ENCODE measurements at places on chromosomes 1 and 21.
A peak's percentile ranks its signal among the peaks of the same experiment; 100 is the strongest.

DNA sequence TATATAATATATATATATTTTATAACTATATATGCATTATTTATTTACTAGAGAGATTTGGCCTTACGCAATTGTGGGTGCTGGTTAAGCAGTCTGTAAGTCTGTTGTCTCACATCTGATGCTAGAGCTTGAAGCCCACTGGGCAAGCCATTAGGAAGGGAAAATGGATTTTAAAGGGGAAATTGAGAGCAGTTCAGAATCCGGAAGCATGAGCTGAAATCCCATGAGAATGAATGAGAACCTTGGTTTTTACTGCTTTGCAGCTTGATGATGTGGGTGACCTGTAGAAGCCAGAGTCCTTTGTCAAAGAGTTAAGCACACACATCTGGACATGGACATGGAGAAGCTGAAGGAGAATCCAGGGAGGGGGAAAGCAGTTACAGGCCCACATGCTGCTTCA, 220.8 kb upstream of the DAB1 start:
- H3K36me3 ChIP-seq = no peaks in the 10 kb centered on the region
- H3K27ac ChIP-seq = no peak overlapping the region
- DNase-seq = no peak
- H3K27me3 ChIP-seq = no peaks in the 10 kb centered on the region

DNA sequence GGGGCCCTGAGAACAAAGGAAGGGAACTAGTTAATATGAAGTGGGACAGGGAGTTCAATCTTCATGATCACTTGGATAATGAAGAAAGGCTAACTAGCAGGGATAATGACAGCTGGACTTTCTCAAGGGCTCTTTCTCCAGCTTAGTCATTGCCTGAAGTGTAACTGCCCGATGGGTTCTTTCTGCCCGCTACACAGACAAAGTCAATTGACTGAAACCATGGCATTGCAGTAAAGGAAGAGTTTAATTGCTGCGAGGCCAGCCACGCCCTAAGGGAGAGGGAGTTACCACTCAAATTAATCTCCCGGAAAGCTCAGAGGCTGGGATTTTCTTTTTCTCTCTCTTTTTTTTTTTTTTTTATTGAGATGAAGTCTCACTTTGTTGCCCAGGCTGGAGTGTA, 16.6 kb upstream of the SLC2A5 start:
- H3K27ac ChIP-seq = peak overlapping the region; percentile 51
- no peaks in the 10 kb centered on the region for H3K36me3 ChIP-seq
- H3K4me3 ChIP-seq = no peak overlapping the region
- DNase-seq = no peak
- peaks cover 70% of the 10 kb centered on the region for H3K4me1 ChIP-seq

DNA sequence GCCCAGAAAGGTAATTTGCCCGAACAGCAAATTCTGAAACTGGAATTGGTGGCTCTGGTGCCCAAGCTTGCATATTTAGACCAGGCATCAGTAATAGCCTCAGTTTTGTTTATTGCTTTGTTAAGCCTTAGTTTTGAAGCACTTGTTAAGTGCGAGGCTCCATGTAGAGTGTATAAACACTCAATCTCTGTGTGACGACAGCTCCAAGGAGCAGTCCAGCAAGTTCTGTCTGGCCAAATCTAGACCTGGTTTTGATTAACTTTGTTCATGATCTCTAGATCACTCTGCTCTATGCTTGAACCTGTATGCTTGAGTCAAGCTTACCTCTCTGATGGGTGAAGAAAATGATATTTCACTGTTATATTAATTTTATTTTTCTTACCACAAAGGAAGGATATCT, 37.4 kb downstream of the DOP1B start:
- H3K4me1 ChIP-seq = peaks cover 5% of the 10 kb centered on the region
- H3K27ac ChIP-seq = peak overlapping the region; percentile 84
- no peak overlapping the region for H3K4me3 ChIP-seq
- no peaks in the 10 kb centered on the region for H3K36me3 ChIP-seq
- no peaks in the 10 kb centered on the region for H3K27me3 ChIP-seq
- DNase-seq = no peak

- H3K27ac ChIP-seq = no peak overlapping the region
- peaks cover 3% of the 10 kb centered on the region for H3K36me3 ChIP-seq
- no peak for DNase-seq
- H3K4me3 ChIP-seq = no peak overlapping the region
- H3K27me3 ChIP-seq = no peaks in the 10 kb centered on the region
These were observed 37.9 kb upstream of the BATF3 start for GRCh38 chr1:212737559-212737958.

GRCh38 chr1:240100371-240100934, 8.8 kb downstream of the FMN2 start:
- no peak overlapping the region for H3K27ac ChIP-seq
- no peak for DNase-seq
- no peak overlapping the region for H3K4me3 ChIP-seq
- H3K36me3 ChIP-seq = no peaks in the 10 kb centered on the region
- no peaks in the 10 kb centered on the region for H3K4me1 ChIP-seq
- H3K27me3 ChIP-seq = peaks cover 3% of the 10 kb centered on the region

DNA sequence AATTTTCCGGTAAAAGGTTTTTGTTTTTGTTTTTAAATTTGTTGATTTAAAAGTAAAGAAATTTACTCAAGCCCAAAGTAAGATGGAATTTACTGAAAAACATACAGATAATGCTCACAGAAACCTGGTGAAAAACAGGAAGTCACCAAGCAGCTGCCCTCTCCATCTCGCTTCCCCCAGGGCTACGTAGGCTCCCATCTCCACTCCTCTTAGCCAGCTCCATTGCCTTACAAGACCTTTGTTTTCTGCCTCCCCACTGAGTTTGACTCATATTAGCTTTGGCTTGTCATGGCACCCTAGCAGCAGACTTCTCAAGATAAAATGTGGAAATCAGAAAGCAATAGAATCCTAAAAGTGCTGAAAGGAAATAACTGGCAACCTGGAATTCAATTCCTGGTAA, 57.9 kb downstream of the PHTF1 start:
- H3K36me3 ChIP-seq = no peaks in the 10 kb centered on the region
- H3K4me3 ChIP-seq = no peak overlapping the region
- DNase-seq = no peak
- H3K27me3 ChIP-seq = no peaks in the 10 kb centered on the region

DNA sequence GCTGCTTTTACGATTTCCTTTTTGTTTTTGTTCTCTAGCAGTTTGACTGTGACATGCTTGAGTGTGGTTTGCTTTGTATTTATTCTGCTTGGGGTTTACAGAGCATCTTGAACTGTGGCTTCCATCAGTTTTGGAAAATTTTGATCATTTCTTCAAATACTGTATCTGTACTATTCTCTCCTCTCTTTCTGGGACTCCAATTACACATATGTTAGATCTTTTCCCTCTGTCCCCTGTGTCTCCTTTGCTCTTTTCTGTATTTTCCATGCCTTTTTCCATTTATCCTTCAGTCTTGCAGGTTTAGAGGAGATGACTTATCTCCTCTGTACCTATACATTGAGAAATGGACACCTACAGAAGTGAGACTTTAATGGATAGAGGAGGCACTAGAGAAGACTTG, 31.7 kb downstream of the COQ8A start:
- no peak overlapping the region for H3K4me3 ChIP-seq
- H3K27ac ChIP-seq = no peak overlapping the region
- H3K36me3 ChIP-seq = peaks cover 52% of the 10 kb centered on the region
- H3K27me3 ChIP-seq = no peaks in the 10 kb centered on the region
- DNase-seq = no peak

GRCh38 chr1:30307182-30307581, 416.2 kb downstream of the MATN1 start:
- no peaks in the 10 kb centered on the region for H3K4me1 ChIP-seq
- no peaks in the 10 kb centered on the region for H3K36me3 ChIP-seq
- H3K27me3 ChIP-seq = no peaks in the 10 kb centered on the region
- H3K27ac ChIP-seq = no peak overlapping the region

DNA sequence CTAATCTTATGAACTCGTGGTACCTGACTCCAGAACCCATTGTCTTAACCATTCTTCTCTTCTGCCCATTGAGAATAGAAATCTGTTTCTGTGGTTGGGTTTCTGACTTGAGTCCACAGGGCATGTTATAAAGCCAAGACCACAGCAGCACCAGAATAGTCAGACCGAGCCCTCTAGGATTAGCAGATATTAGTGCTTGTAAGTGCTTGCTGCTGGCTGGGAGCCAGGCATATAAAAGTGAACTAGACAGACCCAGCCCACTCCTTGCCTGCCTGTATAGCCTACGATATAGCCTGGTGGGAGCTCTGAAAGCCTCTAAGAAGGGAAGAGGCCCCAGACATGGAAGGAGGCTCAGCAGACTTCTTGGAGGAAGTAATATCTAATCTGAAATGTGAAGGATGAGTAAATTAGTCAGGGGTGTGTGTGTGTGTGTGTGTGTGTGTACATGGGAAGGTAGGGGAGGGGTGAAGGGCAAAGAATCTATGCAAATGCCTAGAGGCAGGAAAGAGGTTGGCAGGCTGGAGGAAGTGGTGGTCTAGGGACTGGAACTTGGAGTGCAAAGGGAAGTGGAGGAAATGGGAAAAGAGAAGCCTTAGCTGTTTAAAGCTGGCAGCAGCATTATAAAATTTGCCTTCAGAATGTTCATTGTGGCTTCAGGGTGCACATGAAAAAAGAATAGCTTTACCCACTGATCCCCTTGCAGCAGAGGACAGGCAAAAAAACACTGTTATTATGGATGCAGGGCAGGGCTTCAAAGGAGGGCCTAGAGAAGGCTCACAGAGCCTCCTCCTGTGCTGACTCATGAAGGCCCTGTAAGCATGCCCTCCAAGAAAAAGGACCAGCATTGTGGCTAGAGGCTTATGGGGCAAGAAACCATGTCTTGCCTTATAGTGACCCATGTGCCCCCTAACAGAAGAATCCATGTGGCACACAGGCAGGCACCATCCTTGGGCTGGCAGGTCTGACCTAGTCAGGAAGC, 169.2 kb downstream of the LMX1A start:
- H3K36me3 ChIP-seq = no peaks in the 10 kb centered on the region
- no peak overlapping the region for H3K4me3 ChIP-seq
- H3K27me3 ChIP-seq = no peaks in the 10 kb centered on the region

DNA sequence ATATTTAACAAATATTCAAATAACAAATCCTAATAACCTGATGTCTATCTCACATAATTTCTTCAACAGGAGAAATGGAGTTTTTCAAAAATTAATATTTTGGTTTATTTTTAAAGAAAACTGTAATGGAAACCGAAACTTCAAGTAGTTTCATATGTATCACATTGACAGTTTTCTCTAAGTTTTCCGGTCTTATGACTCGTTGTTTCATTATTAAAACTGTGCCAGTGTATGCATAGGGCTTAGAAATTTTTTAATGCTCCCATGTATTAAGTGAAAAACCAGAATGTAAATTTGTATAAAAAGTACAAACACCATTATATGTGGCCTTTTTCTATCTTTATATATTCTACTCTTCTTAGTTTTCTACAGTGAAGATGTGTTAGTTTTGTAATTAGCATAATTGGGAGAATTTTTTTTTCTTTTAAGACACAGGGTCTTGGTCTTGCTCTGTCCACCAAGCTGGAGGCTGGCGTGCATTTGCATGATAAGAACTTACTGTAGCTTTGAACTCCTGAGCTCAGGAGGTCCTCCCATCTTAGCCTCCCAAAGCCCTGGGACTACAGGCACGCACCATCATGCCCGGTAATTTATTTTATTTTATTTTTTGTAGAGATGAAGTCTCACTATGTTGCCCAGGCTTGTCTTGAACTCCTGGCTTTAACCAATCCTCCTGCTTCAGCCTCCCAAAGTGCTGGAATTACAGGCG, 43.9 kb upstream of the SAMSN1 start:
- H3K4me1 ChIP-seq = no peaks in the 10 kb centered on the region
- no peaks in the 10 kb centered on the region for H3K27me3 ChIP-seq
- no peak for DNase-seq
- no peak overlapping the region for H3K4me3 ChIP-seq
- no peaks in the 10 kb centered on the region for H3K36me3 ChIP-seq

GRCh38 chr21:35381743-35382310, 332.7 kb upstream of the RUNX1 start:
- peak overlapping the region; percentile 13 for H3K27ac ChIP-seq
- H3K36me3 ChIP-seq = no peaks in the 10 kb centered on the region
- no peaks in the 10 kb centered on the region for H3K4me1 ChIP-seq

GRCh38 chr1:93827128-93827527, 51.9 kb downstream of the DNTTIP2 start:
- no peaks in the 10 kb centered on the region for H3K4me1 ChIP-seq
- H3K27me3 ChIP-seq = no peaks in the 10 kb centered on the region
- no peak overlapping the region for H3K4me3 ChIP-seq
- DNase-seq = no peak
- no peaks in the 10 kb centered on the region for H3K36me3 ChIP-seq

DNA sequence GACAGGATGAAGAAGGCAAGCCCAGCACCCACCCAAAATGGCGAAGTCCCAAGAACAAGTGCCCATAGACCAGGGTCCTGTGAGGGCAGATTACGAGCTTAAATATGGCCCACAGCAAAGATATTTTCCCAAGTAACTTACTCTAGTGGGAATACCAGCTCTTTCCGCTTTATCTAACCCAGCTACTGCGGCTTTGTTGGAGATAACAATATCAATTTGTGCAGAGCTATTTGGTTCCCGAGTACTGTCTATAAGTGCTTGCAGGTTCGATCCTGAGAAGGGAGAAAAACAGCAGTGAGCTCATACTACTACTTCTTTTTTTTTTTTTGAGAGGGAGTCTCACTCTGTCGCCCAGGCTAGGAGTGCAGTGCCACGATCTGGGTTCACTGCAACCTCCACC, 14.3 kb upstream of the DNAJC28 start:
- H3K27ac ChIP-seq = no peak overlapping the region
- H3K36me3 ChIP-seq = peaks cover 76% of the 10 kb centered on the region
- no peaks in the 10 kb centered on the region for H3K4me1 ChIP-seq
- H3K27me3 ChIP-seq = no peaks in the 10 kb centered on the region
- H3K4me3 ChIP-seq = no peak overlapping the region

DNA sequence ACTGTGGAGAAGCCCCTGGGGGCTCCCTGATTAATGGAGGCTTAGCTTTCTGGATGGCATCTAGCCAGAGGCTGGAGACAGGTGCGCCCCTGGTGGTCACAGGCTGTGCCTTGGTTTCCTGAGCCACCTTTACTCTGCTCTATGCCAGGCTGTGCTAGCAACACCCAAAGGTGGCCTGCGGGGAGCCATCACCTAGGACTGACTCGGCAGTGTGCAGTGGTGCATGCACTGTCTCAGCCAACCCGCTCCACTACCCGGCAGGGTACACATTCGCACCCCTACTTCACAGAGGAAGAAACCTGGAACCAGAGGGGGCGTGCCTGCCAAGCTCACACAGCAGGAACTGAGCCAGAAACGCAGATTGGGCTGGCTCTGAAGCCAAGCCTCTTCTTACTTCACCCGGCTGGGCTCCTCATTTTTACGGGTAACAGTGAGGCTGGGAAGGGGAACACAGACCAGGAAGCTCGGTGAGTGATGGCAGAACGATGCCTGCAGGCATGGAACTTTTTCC, 24.8 kb downstream of the PCSK9 start:
- H3K4me3 ChIP-seq = no peak overlapping the region
- DNase-seq = no peak
- peaks cover 8% of the 10 kb centered on the region for H3K36me3 ChIP-seq
- peaks cover 25% of the 10 kb centered on the region for H3K4me1 ChIP-seq
- H3K27me3 ChIP-seq = no peaks in the 10 kb centered on the region

DNA sequence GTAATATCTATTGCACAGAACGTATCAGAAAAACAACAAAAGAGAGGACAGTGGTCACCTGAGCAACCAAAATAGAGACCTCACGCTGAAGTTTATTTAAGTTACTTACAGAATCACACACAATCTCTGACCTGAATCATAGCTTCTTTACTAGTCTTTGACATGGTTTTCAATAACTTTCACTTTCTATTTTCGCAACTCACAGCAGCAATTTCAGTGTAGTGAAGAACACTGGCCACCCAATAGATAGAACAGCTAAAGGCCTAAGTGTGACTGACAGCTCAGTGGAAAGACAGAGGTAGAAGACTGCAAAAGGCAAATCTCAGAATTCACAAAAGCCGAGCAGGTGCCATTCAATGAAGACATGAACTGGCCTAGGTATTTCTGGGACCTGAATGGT, 435.6 kb upstream of the CHRM3 start:
- no peak for DNase-seq
- no peak overlapping the region for H3K27ac ChIP-seq
- H3K27me3 ChIP-seq = no peaks in the 10 kb centered on the region
- H3K4me3 ChIP-seq = no peak overlapping the region
